ENCODE measurements at places on chromosomes 16 and 17.

GRCh38 chr16:65739518-65739917 is 617.7 kb upstream of the CDH11 start:
- no peak for DNase-seq

GRCh38 chr16:85970738-85971137 is 71.8 kb downstream of the IRF8 start:
- no peak for DNase-seq

- DNase-seq = no peak
Measured at GRCh38 chr17:42873315-42873714, 22.3 kb downstream of the AOC3 start.

GRCh38 chr16:77190190-77190477 is 856 bp upstream of the MON1B start:
- no peak for DNase-seq

DNA sequence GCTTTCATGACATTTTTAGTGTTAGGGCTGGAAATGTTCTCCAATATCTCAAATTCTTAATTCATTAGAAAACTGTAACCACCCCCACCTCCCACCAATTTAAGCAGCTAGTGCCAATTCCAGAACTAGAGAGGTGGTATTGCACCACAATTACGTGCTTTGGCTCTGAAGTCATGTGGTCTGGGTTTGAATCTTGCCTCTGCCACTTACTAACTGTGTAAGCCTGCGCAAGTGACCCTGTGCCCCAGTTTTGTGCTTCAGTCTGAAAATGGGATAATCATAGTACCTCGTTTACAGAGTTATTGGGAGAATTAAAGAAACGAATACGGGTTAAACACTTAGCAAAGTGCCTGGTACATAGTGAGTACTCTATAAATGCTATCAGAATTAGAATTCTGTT is 14.2 kb upstream of the MPHOSPH6 start:
- DNase-seq = no peak

GRCh38 chr16:11414815-11415775 is 69.8 kb downstream of the RMI2 start:
- DNase-seq = no peak

DNA sequence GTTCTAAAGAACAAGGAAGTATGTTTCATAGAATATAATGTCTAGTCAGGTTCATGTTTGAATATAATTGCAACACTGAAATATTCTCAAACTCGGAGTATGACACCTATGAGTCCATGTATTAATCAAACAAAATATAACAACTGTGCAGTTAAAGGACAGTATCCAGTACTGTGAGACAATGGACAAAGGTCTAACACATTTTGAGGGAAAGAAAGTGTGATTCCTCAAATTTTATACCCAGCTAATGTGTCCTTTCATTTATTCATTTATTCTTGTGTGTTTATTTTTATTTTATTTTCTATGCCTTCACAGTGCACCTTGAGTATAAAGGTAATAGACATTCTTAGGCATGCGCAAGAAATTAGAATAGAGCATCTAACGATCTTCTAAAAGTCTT is 401.0 kb upstream of the ZFHX3 start:
- no peak for DNase-seq

All from stimulated activated CD8-positive, alpha-beta memory T cell treated with anti-CD3 and anti-CD28 coated beads, Interleukin-12 subunit alpha, Interleukin-12 subunit beta, amount 100 ng/mL, for 1 hour (primary cell).